AG08396 (cell line): ENCODE measurements at places on chromosomes 1 and 21.
A peak's percentile ranks its signal among the peaks of the same experiment; 100 is the strongest.

- DNase-seq = no peak
Observed at GRCh38 chr1:79716447-79716846, 709.9 kb upstream of the ADGRL4 start.

- peak; percentile 43 for DNase-seq
Observed at GRCh38 chr21:33196941-33197374, 32.8 kb upstream of the IFNAR2 start.

DNA sequence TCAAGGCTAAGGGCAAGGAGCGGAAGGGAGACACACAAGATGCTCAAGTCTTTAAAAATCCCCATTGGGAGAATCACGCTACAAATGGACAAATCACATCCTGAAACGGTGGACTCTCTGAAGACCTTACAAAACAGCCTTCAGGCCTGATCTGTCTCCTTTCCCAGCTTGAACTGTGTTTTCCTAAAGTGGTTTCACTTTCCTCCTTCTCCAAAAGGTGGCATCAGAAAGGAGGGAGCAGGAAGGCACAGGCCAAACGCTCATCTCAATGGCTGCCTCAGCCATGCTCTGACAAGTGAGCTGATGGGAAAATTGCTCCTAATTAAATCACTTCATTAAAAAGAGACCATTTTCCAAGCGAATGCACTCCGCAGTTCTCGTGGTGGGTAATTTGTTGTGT is 47.7 kb downstream of the UTP25 start:
- peak; percentile 59 for DNase-seq

- no peak for DNase-seq
Observed at GRCh38 chr1:27605300-27605766, 1.4 kb upstream of the AHDC1 start.

- no peak for DNase-seq
Observed at GRCh38 chr1:17348593-17349234, 23.3 kb upstream of the PADI6 start.

- no peak for DNase-seq
Observed at GRCh38 chr1:15236321-15236721, 10.7 kb upstream of the FHAD1 start.

DNA sequence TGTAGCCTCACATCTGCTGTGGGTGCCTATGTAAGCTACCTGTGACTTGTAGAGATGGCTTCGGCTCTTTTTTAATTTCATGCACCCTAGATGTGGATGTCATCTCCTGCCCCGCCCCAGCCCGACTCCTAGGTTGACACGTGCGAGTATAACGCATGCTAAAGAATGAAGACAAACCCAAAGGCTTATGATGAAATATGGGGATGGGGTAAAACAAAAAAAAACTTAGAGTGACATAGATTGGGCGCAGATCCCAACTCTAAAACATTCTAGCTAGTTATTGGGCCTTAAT is 613 bp upstream of the ERO1B start:
- DNase-seq = no peak

GRCh38 chr1:241495741-241496140 is 23.8 kb downstream of the FH start:
- DNase-seq = no peak

- DNase-seq = no peak
Observed at GRCh38 chr1:53362270-53362669, 34.4 kb upstream of the LRP8 start.

DNA sequence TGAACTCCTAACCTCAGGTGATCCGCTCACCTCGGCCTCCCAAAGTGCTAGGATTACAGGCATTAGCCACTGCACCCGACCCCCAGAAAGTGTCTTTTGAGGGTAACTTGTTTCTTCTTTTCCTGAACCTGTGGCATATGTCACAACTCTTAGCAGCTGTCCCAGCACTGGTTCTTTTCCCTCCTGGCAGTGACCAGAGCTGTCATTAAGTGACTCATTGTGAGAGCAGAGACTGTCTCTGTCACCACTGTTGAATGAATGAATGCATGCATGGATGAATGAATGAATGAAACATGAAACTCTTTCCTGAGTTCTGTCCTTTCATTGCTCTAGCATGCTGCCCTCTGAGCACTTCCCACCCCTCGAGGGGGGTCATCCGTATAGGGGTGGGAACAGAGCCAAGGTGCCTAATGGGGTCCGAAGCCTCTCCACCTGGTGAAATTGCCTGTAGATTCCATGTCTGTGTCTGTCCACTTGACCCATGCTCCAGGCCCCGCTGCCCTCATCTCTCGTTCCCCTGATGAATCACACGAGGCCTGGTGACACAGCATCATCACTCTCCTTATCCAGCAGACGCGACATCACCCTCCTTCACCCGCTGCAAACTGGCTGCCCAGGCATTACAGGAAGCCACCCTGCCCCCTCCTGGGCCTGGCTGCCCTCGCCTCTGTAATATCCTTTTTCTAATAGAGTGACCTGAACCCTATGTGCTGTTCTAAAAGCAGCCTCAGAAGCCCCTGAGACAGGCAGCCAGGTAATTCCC is 75.0 kb downstream of the IGSF21 start:
- no peak for DNase-seq

GRCh38 chr1:5658340-5659316 is 333.6 kb downstream of the NPHP4 start:
- no peak for DNase-seq

- no peak for DNase-seq
Observed at GRCh38 chr1:169624912-169625311, 5.0 kb downstream of the SELP start.

GRCh38 chr1:20318971-20319370 is 28.3 kb downstream of the VWA5B1 start:
- DNase-seq = no peak

- no peak for DNase-seq
Observed at GRCh38 chr1:74247881-74248528, 12.8 kb downstream of the TNNI3K start.
